ENCODE measurements at places on chromosomes 7 and 10.

GRCh38 chr7:15963206-15963605 lies 276.7 kb upstream of the MEOX2 start:
- DNase-seq = no peak

DNA sequence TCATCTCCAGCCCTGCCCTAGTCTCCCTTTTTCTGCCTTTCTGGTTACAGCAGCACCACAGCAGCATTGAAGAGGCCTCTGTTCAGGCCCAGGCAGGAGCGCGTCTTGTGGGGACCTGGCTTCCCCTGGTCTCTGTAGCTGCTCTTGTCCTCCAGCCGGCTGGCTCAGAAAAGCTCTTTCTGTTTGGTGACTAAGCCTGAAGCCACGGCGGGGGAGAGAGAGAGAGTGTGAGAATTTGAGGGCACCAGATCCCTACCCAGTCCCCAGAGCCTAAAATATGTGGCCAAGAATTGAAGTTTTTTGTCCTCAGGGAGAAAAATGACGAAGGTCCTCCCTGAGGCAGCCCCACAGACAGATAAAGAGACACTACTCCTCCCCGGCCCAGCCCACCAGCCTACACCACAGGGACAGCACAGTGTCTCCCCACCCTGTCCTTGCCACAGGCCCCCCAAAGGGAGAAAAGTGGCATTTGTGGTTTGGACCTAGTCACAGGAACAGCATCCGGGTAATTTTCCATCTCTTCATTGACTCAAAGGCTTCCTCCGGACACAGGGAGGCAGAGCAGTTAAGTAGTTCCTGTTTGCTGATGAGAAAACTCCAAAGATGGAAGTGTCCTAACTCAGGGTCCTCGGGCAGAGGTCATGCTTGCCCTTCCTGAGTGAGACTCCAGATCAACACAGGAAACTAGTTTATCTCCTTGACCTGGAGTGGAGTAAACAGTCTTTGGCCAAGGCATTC lies 13.3 kb upstream of the FAM180A start:
- no peak for DNase-seq

GRCh38 chr10:92244796-92245195 lies 46.1 kb downstream of the CPEB3 start:
- no peak for DNase-seq

DNA sequence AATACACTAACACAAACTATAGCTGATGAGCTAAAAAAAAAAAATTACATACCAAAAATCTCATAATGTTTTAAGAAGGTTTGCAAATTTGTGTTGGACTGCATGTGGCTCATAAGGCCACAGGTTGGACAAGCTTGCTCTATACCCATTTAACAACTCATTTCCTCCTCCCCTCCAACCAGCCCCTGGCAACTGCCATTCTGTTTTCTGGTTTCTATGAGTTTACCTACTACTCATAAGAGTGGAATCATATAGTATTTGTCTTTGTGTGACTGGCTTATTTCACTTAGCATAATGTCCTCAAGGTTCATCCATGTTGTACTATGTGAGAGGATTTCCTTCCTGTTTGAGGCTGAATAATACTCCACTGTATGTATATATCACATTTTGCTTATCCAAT lies 100.4 kb upstream of the ARHGAP21 start:
- DNase-seq = no peak

GRCh38 chr10:131843089-131843595 lies 57.7 kb upstream of the PPP2R2D start:
- no peak for DNase-seq

DNA sequence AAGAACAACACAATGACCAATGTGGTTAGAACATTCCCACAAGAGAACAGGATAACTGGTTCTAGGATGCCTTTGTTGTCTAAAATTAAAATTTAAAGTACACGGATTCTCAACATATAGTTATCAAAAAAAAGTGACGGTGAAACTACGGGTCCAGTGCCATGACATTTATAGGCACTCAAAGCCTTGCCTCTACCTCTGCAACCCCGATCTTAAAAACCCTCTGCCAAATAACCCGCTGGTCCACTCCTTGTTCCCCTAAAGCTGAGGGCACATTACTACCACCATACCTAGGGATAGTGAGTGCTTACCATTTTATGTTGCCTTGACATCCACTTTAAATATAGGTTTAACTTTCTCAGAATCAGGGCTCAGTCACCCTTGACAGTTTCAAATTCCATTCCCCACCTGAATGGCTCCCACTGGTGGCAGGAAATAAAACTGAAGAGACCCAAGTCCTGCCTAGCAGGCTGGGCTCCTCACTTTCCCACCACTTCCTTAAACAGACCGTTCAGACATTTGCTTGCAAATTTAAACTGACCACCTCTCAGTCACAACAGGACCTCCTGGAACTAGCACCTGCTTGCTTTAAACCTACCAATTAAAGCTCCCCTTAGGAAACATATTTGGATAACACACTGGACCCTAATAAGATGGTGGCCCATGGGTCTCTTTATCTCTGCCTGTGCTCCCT lies 169.9 kb upstream of the ASAH2 start:
- no peak for DNase-seq

DNA sequence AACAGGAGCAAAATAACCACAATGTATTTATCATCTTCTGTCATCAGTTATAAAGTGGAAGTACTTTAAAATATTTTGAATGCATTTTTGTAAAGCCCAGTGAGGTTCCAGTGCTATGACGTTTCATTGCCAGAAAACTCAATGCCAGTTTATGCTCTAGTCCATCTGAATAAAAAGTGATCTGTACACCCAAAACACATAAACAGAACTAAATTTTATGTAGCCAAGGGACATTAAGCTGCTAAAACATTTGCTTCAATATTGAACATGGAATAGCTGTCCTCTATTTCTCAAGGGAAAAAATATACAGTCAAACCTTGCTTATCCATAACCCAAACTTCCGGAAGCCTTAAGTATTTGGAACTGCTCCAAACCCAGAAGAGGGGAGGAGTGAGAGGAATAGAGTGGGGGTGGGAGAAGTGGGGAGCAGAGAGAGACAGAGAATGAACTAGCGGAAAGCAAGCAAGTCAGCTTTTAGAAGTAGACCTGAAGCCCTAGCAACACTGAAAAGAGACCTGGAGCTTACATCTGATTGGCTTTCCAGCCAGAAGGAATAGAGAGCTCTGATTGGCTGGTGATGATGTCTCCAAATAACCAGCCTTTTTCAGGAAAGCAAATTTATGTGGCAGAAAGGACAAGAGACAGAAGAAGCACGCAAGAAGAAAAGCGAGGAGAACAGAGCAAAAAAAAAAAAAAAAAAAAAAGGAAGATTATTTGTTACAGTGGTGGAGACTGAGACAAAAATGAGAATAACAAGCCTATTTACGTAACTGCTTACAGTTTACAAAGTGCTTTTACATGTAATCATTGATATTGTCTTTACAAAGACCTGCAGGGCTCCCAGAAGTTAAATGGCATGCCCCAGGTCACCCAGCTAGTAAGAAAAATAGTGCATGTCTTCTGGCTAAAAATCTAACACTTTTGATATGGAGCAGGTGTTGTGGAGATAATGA lies 196.0 kb downstream of the RNLS start:
- no peak for DNase-seq

- no peak for DNase-seq
These were observed 86.2 kb upstream of the DDC start for GRCh38 chr7:50651271-50651989.

DNA sequence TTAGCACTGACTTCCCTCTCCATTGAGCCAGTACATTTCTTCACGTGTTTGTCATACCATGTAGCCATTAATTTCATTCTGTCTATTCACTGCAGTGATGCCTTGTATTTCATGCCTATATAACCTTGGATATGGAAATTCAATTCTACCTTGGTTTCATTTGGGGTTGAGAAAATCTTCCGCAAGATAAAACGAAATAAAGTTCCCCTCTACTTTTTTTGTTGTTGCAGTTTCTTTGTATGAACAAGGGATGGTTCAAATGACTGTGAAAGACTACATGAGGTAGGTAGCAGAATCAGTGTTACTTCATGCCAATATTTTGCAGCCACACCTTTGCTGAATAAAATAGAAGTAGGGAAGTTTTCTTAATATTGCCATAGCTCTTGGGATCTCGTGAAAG lies 55.6 kb downstream of the ITPRID1 start:
- DNase-seq = no peak

GRCh38 chr7:71363223-71363622 lies 231.3 kb downstream of the GALNT17 start:
- no peak for DNase-seq

- DNase-seq = no peak
These were observed 78.9 kb downstream of the ALOX5 start for GRCh38 chr10:45452743-45453452.

DNA sequence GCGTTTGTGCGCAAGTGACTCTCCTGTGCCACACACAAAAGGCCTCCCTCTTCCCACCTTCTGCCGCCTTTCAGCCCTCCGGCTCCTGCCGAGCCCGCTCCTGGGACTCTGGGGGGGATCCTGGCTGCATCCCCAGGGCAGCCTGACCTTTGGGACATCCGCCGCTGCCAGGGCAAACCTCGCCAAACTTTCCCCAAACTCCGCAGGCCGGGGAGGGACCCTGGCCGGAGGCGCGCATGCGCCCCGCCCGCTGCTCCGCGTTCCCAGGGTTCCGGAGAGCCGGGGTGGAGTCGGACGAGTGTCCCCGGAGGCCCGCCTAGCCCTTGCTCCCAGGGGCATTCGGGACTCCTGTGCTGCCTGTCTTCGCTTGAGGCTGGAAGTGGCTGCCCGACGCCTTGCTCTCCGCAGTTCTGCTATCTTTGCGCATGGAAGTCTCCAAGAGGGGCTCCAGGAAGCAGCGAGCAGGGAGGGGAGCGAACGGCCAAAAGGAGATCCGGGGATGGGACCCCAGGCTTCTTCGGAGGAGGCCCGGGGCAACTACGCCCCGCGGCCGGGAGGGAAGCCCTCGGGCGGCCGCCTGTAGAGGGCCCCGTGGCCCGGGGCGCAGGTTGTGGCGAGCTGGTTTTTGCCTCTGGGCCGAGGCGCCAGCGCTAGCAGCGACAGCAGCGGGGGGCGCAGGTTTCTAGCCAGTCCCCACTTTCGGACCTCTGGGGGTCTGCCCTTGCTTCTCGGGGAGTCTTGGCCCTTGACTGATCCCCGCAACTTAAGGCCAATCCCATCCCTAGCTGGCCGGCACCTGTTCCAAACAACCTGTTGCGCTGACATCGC lies 7.0 kb downstream of the PTF1A start:
- no peak for DNase-seq

- no peak for DNase-seq
These were observed 28.6 kb downstream of the VIM start for GRCh38 chr10:17256627-17257026.

GRCh38 chr10:79116368-79116767 lies 47.6 kb downstream of the ZMIZ1 start:
- no peak for DNase-seq

DNA sequence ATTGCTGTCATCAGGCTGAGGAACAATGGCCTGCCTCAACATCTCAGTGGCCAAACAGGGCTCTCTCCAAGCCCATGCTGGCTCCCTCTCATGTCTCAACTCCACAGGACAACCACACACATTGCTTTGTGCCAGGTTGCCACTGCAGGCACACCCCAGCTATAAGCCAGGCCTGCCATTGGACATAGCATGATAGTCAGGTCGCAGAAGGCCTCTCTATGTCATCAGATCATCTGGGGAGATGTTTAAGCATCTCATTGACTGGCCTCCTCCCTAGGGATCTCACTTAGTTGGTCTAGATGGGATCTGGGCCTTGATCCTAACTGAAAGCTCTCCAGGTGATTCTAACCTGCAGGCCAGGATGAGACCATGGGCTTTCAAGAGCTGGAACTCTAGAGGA lies 257.2 kb downstream of the GRID1 start:
- no peak for DNase-seq

DNA sequence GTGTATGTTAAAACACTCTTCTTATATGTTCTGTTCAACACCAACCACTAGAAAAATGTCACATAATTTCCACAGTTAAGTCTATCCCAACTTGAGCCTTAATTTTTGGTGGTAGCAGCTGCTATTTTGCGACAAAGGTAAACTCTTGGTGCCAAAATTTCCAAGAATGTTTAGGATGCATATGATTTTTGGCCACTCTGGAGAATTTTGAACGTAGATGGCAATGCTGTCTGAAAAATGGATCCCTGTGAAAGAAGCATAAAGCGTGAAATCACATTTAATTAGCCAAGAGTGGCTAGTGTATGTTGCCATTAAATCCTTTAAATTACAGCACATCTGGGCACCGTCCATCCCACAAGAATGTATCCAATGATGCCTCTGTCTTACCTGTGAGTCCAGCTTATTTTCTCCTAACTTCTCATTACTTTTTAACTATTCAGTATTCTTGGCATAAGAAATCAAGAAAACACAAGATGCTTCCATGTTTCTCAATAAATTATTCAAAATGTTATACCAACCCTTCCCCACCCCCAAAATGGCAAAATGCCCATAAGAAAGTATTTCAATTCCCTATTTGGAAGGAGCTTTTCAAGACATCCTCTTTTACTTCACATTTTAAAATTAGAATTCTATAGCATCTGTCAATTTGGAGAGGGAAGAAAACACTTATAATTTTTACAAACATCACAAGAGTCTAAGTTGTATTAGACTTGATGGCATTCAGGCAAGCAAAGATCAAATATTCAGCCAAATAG lies 12.4 kb downstream of the PTPRZ1 start:
- no peak for DNase-seq

DNA sequence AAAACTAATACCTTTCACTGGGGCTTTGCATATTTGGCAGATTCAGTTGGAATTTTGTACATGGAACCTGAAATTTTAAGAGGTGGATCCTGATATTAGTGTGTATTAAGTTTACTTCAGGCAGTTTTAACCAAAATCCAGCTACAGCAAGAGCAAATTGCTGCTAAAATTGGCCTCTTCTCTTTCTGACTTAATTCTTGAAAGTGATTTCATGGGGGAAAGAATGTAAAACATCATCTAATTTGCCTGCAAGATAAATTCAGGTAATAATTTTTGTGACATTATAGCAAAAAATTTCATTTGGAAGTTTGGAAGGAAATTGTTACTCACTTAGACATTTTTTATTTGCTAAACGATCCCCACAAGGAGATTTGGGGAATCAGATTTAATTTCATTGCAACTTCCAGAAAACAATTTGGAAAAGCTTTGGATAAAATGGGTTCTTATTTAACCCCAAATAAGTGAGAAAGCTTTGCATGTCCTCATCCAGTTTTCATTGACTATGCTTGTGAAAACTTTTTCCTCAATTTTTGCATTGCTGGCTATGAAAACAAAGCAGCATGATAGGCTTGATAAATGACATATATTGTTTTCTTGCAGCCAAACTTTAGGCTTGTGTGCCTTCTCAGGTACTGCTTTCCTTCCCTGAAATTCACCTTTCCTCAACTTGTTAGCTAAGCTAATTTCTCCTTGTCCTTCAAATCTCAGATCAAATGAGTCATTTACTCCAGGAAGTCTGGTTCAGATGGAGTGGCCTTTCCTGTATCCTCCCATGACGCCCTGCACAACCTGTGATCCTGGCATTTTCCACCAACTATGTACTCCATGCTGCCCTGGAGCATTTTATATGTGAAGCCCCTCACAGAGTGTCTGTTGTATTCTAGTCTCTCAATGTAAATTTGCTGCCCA lies 27.4 kb upstream of the ZNF438 start:
- DNase-seq = no peak

DNA sequence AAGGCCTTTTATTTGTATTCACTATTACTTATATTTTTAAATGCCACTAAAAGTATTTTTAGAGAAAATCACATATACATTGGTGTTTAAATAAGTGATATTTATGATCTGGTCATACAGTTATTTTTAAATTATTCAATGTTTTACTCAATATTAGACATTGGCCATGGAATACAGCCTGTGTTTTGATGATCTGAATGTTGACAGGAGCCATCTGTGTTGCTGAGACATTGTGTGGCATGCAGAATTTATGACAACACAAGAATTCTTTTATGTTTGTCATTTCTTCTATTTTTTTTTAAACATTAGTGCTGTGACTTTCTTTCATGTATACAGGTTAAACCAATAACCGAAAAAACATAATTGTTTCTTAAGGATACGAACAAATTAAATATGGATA lies 156.2 kb downstream of the CCSER2 start:
- no peak for DNase-seq

All from activated T-cell treated with anti-CD3 and anti-CD28 coated beads for 24 hours (primary cell).